Activated T-cell treated with anti-CD3 and anti-CD28 coated beads for 48 hours (primary cell): ENCODE measurements at places on chromosomes 2 and 18.
A peak's percentile ranks its signal among the peaks of the same experiment; 100 is the strongest.

- no peak for DNase-seq
Measured at GRCh38 chr2:239157269-239157668, 243.6 kb downstream of the HDAC4 start.

DNA sequence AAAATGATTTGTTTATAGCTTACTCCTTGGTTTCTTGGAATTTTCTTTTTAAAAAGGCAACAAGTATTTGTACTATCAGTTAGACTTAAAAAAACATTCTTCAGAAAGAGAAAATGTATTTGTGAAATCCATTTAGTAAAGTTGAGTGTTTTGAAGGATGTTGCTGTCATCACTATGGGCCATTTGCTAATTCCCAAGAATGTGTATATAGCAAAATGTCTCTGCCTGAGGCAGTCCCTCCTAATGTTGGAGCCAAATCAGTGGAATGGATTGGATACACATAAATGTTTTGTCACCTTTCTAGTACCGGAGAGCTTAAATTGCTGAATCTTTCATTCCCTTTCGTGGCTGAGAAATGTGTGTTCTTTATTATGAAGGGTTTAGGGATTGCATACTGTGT, 890.2 kb upstream of the ZEB2 start:
- DNase-seq: no peak

GRCh38 chr2:187405921-187406320, 42.1 kb downstream of the CALCRL start:
- DNase-seq: no peak

GRCh38 chr2:207285473-207285815, 119.7 kb upstream of the KLF7 start:
- DNase-seq: no peak

GRCh38 chr2:235382179-235382578, 111.7 kb upstream of the AGAP1 start:
- DNase-seq: no peak

DNA sequence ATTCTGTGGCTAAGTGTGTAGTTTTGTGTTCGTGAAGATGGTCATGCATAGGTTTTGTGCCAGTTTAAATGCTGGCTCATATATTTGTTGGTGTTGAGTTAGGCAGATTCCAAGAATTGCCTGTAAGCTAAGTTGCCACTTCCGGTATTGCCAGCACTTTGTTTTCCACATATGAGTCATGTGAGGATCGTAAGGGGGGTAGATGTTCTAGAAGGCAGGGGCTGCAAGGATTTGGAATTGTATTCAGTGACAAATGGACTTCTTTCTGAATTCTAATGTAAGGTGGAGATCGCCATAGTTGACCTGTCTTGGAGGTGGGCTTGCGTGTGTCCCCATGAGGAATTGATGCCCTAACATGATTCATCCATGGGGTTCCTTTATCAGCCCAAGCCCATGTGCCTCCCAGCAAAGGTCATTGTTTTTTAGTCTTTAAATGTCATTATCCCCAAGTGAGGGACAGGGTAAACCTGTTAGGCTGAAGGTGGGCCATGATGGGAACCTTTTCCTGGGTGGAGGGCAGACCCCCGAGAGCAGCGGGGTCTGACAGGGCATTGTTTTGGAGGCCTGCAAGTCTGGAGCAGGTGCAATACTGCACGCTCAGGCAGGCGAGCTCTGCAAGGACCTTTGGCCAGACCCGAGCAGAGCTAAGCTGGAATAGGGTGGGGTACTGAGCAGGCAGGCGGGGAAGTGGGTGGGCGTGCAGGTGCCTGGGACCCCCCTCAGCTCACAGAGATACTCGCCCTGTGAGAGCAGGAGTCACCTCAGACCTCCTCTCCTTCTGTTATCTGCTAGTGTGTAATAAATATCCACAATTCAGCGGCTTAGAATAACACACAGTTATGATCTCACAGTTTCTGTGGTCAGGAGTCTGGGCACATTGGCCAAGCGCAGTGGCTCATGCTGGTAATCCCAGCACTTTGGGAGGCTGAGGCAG, 77.4 kb downstream of the LRRFIP1 start:
- DNase-seq: no peak

DNA sequence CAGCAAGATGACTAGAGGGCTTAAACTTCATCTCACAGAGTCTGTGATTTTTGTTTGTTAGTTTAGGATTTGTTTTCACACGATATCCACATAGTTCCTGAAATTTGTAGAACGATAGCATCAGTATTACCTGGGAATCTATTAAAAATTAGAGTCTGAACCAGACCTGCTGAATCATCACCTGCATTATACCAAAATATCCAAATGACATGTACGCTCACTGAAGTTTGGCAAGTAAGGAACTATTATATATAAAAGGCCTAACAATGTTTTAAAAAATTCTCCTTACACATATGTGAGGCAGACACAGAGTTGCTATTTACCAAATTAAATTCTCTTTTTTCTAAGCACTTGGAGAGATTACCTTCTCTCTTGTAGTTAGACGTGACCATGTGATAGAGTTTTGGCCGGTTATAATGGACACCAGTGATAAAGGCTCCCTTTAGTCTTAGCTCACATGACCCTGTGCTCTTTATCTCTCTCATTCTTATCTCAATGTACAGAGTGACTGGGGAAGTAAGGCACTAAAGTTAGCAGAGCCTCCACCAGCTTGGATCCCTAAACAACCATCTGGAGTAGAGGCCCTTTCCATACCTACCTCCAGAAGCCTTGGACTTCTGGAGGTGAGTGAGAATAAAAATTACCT, 363.1 kb downstream of the DSC3 start:
- DNase-seq: no peak

GRCh38 chr18:23793051-23793450, 103.8 kb downstream of the LAMA3 start:
- DNase-seq: no peak

GRCh38 chr18:41989508-41989907, 34.5 kb downstream of the PIK3C3 start:
- no peak for DNase-seq

- DNase-seq: no peak
Measured at GRCh38 chr18:55515214-55515613, 72.8 kb downstream of the TCF4 start.

- no peak for DNase-seq
Measured at GRCh38 chr2:128425731-128426620, 107.3 kb upstream of the HS6ST1 start.

- no peak for DNase-seq
Measured at GRCh38 chr2:85907671-85908157, 18.9 kb upstream of the ST3GAL5 start.

- no peak for DNase-seq
Measured at GRCh38 chr2:207224381-207224780, 58.6 kb upstream of the KLF7 start.

DNA sequence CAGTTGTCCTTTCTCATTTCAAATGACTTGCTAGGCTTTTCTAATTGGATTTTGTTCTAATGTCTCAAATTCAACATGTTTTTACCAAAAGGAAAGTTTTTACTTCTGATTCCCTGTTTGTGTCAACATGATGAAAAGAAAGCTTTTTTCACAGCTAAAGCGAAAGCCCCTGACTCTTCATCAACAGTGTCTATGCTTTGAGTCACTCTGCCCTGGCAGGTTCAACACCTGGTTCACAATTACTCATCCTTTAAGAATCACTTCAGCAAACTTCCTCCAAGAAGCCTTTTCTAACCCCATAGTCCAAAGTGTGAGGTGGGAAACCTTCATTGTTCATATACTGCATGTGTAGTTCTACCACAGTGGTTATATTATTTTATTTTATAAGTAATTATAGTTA, 7.6 kb upstream of the DSG2 start:
- DNase-seq: no peak

DNA sequence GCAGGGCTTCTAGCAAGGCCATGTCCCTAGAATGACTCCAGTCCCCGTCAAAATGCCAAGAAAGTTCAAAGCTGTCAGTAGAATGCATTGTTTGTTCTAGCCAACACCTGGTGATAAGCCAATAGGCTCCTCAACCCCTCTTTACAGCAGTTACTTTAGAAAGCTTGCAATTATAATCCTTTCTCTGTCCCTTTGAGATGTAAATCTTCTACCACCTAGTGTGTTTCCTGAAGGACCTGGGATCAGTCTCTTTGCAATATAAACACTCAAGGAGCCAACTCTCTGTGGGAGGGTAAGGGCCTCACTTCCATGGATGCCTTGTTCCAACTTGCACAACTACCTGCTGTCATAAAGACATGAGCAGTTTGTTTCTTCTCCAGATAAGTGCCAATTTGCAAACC, 301.8 kb downstream of the NBAS start:
- no peak for DNase-seq

- no peak for DNase-seq
Measured at GRCh38 chr18:70195852-70196434, 9.5 kb downstream of the RTTN start.

DNA sequence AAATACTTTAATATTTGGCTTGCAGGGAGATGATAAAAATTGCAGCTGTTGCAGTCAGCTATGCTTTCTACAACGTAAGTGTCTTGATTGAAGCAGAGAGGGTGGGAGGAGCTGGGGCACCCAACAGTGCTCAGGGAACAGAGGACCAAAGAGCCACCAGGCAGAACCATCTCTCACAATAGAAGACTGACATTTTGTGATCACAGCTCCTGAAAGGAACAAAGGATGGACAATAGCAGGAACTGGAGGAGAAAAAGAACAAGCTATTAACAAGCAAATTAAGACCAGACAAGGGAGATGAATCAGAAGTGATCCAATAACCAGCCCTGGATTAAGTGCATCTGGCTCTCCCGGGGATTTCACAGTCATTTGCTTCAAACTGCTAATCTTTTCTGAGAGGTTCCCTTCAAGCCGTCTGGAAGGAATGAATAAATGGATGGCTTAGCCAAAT, 65.7 kb upstream of the SMAD2 start:
- no peak for DNase-seq

DNA sequence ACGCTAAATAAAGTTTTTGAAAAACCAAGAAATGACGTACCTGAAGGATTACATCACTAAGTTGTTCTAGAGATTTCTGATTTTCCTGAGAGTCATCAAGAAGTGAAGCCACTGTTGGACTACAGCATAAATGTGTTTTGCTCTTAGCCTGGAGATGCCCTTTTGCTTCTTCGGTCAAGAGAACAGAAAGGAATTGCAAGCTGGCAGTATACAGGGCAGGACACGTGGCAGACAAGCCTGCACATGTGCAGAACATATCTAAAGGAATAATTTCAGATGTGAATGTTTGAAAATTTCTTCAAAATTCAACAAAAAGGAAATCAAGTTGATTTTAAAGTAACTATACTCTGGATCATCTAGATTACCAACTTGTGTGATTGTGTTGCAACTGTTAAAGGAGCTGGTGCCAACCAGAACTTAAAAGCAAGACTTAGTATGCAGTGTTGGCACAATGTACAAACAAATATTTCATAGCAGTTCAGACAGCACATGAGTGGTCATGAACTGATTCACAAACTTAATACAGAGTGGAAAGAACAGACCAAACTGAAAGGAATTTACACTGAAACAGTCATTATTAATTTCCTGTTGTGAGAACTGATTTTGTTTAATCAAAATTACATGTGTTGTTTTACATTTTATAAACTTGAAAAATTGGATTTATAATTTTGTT, 100.4 kb upstream of the CD226 start:
- DNase-seq: no peak

DNA sequence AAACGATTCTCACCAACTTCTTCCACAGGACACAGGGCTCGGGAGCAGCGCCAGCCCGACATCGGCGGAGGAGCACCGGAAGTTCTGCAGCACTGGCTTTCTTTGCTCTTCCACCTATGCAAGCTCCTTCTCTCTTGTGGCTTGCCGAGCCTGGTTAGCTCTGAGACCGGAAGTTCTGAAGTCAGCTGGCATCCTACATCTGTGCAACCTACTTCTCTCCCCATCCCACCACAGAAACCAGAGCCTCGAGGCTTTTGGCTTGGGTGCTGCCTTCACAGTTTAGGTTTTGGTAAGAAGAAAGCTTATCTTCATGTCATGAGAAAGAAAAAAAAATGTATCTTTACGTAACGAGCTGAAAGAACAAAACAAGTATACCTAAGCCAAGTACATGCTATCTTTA, 111.7 kb downstream of the ANKRD44 start:
- peak; percentile 75 for DNase-seq

DNA sequence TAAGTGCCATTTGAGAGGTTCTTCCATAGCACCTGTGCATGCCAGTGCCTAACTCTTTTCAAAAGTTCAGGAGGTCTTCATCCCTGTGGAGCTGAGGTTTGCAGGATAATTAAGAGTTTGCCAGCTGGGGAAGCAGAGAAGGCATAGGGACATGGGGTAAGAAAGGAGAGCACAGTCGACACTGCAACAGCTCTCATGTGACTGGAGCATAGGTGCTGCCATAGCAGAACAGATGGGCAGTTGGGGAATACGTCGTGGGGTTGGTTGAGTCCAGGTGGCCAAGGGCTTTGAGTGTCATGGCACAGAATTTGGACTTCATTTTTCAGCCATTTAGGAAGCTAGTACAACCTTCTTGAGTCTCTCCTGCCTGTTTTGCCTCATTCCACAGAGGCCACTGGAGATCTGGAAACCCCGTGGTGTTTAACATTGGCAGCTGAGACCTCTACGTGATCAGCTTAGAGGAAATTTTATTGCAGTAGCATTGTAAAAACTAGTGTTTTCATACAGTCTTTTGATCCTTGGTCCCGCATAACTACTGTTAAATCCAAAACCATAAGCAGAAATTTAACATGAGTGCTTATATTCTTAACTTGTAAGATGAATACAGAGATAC, 65.1 kb downstream of the CRIM1 start:
- no peak for DNase-seq

GRCh38 chr2:59395119-59395518, 1154.0 kb upstream of the FANCL start:
- no peak for DNase-seq

DNA sequence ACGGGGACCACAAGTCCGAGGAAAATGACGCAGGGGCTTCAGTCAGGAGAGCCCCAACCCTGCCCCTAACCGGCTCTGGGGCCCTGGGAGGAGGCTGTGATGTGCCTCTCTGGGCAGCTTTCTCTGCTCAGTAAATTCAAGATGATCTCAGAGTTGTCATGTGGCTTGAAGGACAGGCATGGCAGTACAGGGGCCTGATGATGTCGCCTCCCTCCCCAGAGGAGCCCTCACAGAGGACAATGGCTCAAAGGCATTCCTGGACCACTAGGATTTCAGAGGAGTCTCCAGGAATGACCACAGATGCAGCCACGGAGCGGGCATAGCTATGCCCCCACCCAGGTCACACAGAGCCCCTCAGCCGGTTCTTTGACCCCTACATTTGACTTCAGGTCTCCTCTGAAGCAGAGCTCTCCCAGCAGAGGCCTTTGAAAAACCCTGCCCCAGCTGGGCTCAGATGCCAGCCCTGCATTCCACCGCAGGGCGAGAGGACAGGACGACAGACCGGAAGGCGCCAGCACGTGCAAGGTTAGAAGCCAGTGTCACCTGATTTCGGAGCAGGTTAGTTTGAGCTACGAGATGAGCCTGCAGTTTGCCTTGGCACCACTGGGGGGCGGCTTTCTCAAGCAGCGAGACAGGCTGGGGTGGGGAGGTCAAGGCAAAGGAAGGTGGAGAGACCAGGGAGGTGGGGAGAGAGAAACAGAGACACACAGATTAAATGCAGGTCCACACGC, 39.2 kb downstream of the BIN1 start:
- DNase-seq: peak; percentile 71

- peak; percentile 18 for DNase-seq
Measured at GRCh38 chr2:200735061-200735460, 76.6 kb upstream of the BZW1 start.
